ENCODE measurements at places on chromosomes 4 and X.

DNA sequence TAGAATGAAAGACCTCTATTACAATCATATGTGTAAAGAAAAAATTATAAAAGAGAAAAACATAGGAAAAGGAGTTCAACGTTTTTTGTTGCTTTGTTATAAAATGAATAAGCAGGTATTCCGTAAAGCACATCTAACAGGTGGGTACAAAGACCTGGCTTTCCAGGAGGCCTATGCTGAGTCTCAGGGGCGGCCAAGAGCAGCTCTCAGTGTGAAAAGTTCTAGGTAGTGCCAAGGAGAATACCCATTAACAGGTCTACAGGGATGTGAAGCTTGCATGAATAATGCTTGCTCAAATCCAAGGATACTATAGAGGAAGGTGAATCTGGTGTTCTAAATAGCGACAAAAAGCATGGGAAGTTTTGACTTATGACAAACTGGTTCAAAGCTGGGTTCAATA, 944.4 kb downstream of the PDHA2 start:
- DNase-seq = peak; percentile 83

DNA sequence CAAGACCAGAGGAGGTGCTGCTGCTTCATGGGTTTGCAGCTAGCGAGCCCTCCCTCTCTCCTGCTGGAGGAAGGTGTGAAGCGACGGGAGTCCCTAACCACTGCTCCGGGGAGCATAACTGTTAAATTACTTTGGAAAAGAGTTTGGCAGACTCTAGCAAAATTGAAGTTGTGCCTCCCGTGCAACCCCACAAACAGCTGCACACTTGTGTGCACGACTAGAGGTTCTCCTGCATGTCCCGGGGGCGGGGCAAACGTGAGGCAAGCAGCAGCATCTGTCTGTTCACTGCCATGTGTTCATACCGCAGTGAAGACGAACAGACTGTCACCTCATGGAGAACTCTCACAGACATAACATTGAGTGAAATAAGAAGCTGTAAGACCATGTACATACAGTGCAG, 34.5 kb downstream of the TNIP2 start:
- no peak for DNase-seq

- DNase-seq = peak; percentile 14
Observed at GRCh38 chr4:76896614-76897535, 1.1 kb downstream of the SOWAHB start.

GRCh38 chr4:74524985-74525384, 80.0 kb downstream of the AREG start:
- DNase-seq = no peak

DNA sequence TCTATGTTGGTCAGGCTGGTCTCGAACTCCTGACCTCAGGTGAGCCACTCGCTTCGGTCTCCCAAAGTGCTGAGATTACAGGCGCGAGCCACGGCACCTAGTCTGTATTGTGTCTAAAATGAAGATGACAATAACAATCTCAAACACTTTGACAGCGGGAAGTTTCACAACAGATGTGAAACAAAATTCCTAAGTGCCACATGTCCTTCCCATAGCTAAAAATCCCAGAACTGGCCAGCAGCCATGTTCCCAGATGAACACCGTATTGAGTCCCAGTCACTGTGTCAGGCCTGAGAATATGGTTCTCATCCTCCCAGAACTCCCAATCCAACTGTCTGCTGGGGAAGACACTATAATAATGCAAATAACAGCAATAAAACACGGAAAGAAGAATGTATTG, 16.4 kb upstream of the KLHL8 start:
- DNase-seq = no peak

DNA sequence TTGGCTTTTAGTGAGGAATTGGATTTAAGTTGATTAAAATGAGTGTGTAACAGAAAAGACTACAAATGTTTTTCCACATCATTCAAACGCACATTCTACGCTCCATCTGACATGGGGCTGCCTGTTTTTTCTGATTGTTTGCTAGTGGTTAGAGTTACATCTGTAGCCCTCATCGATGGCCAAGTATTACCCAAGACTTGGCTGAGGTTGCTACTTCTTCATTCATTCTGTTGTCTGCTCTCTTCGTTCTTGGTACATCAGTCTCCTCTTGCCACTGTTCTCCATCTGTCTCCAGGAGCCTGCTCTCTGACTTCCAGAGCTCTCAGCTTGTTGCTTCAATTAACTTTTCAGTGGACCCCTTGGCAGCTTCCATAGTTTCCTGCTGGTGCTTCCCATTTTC, 1844.6 kb upstream of the TENM3 start:
- DNase-seq = no peak

DNA sequence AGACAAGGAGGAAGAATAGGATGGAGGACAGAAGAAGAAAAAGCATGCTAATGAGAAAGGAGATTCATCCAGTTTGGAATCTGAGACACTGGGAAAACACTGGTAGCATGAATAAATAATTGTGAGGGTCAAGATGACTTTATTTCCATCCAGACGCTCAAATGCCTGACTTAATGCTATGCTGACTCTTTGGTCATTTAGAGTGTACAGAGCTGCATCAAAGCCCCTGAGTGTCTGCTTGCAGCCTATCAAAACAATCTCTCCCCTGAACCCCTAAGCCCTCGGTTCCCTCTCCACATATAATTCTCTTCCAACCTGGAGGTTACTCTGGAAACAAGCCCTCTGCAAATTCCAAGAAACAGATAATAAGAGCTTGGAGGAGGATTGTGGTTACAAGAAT, 208.8 kb downstream of the MAGEB17 start:
- DNase-seq = no peak

- DNase-seq = no peak
Observed at GRCh38 chrX:144494074-144494473, 610.2 kb downstream of the UBE2NL start.

- DNase-seq = no peak
Observed at GRCh38 chr4:124970011-124970410, 257.5 kb upstream of the ANKRD50 start.

GRCh38 chr4:112513971-112514646, 1.9 kb downstream of the NEUROG2 start:
- no peak for DNase-seq

- DNase-seq = peak; percentile 69
Observed at GRCh38 chrX:74343343-74344279, 39.6 kb downstream of the ZCCHC13 start.

- DNase-seq = peak; percentile 41
Observed at GRCh38 chr4:145709336-145709735, 29.4 kb downstream of the C4orf51 start.

DNA sequence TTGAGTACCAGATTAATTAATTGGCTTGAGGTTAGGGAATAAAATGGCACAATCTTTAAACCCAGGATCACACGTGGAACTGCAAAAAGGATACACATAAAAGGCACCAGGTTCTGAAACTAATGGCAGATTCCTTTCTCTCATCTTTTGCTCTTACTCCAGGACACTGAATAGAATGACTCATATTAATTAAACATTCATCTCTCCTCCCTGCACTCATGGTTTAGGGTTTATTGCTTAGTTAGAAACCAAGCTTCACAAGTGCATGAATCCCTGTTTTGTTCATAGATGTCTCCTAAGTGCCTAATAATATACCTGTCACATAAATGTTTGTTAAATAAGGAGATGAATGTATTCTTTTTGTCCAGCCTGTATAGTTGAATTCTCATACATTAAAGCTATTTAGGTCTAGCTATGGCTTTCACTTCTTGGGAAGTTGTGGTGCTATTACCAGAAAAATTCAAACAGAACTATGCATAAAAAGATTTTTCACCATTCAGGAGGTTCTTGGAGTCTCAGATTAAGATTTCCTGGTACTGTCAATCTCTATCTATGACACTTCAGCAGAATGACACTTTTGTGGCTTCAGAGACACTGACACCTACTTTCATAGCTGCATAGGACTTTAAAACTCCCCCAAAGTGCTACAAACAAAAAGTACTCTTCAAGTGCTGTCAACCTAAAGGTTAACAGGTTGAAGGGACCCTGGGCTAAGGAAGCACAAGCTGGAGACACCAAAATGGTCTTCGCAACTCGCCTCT, 7.4 kb downstream of the CORIN start:
- no peak for DNase-seq

GRCh38 chrX:1719270-1719669, 104.4 kb downstream of the ASMT start:
- DNase-seq = no peak

GRCh38 chr4:163063891-163064290, 102.8 kb downstream of the NAF1 start:
- DNase-seq = no peak

GRCh38 chrX:14936561-14936960, 63.3 kb downstream of the MOSPD2 start:
- no peak for DNase-seq

GRCh38 chr4:145048817-145049216, 49.2 kb downstream of the ANAPC10 start:
- no peak for DNase-seq

DNA sequence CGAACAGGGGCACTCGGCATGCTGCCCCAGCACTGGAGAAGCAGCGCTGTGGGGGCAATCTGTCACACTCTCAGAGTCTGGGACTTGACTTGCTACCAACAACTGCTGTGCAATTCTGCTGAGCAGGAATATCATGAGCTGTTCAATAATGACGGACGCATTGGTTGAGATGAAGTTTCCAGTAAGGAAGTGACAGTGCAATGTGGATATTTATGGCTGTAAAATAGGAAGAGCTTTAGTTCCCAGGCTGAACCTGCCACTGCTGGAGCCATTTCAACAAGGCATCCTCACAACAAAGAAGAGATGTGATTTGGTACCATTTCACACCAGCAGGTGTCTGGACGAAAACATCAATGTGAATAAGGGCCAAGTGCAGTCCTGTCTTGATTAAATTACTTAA, 24.2 kb downstream of the CHST7 start:
- peak; percentile 27 for DNase-seq

GRCh38 chr4:35500812-35501211, 743.5 kb downstream of the ARAP2 start:
- DNase-seq = no peak

- DNase-seq = no peak
Observed at GRCh38 chr4:73730867-73731266, 9.5 kb upstream of the CXCL8 start.

DNA sequence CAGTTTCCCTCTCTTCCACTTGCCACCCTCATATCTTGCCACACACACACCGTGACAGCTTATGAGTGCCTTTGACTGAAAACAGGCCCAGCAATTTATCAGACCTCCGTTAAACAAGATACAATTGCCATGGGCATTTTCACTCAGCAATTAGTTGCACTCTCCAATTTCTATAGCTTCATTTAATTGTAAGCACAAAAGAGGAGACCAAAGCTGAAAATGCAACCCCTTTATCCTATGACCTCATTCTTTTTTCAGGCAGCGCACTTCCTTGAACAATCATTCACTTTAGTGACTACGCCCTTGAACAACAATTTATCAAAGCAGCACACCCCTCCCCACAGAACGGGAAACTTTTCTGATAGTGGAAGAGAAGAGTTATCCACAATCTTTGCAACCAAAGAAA, 4.1 kb downstream of the POF1B start:
- DNase-seq = no peak

DNA sequence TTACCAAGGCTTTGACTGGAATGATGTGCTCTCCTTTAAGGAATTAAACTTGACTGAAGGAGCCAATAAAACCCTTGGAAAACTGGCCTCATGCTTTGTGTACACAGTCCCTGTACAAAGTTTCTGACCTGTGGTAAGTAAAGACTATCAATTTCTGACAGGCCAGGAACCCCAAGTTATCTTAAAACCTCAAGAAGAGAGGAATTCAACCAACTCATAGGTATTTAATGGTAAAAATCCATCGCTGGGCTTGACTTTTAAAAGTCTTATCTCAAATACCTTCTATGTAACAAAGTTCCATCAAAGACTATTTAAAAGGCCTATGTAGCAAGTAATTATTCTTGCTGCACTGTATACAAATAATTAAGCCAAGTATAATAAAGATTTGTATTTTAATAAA, 103.7 kb upstream of the TENT5D start:
- DNase-seq = no peak

- DNase-seq = peak; percentile 21
Observed at GRCh38 chrX:63784902-63785707, at the start of gene ARHGEF9. ARHGEF9 (minus strand) TSS chrX:63785214; CDS start chrX:63785145, 69 bp downstream.

DNA sequence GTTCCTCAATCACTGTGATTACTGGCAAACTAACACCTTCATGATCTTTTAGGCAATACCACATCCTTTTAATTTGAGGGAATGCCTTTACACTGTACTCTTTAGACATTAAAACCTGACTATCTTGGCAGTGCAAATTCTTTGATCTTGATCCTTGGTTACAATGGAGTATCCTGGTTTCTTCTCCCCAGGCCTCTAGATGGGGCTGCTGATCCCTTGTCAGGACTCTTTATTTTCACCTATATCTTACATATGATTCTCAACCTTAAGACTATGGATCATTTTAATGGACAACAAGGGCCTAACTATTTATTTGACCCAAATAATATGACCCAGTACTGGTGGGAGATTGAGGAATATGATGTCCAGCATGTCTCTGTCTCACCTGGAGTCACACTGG, 1005.5 kb upstream of the INTU start:
- no peak for DNase-seq

GRCh38 chr4:119692001-119692400, 63.4 kb upstream of the PDE5A start:
- DNase-seq = no peak

DNA sequence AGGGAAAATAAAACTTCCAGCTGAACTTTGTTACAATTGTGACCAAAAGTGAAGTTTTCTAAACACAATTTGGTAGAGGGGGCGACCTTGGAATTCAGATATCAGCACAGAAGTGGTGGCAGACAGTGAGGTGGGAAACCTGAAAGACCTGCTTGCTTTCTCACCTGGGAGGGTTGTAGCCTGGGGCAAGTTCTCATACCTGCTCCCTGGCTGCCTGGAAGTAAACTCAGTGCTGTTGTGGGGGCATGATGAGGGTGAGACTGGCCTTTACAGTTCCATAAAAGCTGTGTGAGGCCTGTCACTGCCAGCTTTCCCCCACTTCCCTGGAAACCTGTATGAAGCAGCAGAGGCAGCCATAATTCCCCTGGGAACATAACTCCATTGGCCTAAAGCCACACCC, 1180.2 kb downstream of the FAM133A start:
- DNase-seq = no peak

DNA sequence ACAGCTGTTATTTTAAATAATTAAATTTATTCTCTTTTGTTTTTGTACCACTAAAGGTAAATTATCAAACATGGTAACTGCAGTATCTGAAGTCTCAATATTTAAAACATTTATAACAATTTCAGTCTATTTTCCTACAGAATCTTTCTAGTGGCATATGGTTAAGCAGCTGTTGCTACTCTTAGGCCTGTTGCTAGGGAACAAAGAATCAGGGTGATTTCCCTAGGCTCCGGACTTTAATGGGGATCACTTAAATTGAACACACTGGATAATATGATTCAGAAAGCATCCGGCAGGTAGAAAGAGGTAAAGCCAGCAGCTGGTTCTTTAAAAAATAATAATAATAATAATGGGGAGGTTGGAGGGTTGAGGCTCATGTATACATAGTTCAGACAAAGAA, 17.6 kb downstream of the FBXO8 start:
- peak; percentile 26 for DNase-seq
